ENCODE measurements at places on chromosomes 2 and 18.

GRCh38 chr2:110865188-110865587, 132.8 kb downstream of the ACOXL start:
- DNase-seq: no peak

DNA sequence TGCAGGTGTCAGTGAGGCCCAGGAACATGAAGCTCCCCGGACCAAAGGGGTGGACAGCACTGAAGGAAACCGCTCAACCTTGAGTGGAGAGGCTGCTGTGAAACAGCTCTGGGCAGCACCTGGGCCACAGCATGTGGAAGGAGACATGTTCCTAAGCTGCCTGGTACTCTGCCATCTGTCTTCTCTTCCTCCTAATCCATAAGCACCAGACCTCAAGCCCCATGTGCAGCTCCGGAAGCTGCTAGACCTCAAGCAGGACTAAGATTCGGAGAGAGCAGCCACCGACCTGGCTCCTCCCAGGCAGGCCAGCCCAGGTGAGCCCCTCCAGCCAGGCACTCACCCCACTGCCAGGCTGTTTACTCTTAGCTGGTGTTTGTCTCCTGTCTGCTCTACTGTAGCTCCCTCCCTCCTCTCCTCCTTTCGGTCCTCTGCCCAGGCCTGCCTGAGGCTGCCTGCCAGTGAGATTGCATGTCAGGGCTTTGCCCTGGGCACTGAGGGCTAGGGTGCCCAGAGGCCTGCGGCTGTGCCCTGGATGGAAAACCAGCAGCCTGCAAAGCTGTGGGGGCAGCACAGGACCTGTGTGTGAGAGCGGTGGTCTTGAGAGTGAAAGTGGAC, 53.7 kb downstream of the BCL11A start:
- DNase-seq: peak; percentile 41

DNA sequence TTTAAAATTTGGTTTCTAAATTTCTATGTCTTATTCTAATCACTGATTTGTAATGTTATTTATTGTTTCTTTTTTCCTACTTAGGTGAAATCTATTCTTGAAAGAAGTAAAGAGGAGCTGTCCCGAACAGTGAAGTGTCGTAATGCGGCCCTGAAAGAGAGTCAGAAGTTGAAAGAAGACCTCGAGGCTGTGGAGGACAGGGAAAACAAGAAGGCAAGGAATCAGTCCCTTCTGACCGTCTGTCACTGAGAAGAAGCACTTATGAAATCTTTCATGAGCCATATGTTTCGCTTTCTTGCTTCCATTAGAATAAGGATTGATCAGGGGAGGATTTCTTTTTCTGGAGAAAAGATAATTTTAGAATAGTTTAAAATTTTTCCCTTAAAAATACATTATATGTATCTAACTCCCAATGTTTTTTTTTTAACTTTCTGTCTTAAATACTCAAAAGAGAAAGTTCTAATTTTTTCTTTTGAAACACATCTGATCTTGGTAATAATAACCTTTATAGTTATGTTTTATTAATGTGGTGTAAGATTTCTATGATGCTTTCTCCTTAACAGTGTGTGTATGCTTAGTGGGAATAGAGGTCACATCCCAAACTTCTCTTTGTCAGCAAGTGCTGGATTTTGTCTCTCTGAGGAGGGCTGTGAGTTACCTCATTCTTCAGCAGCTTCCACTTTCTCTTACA, 79.0 kb downstream of the CCDC150 start:
- DNase-seq: no peak

GRCh38 chr2:71129114-71129901, 721 bp downstream of the MCEE start:
- DNase-seq: peak; percentile 3

GRCh38 chr2:102046135-102046986, 54.6 kb downstream of the IL1R2 start:
- DNase-seq: no peak

GRCh38 chr2:206488623-206489022, 45.3 kb downstream of the ADAM23 start:
- no peak for DNase-seq

DNA sequence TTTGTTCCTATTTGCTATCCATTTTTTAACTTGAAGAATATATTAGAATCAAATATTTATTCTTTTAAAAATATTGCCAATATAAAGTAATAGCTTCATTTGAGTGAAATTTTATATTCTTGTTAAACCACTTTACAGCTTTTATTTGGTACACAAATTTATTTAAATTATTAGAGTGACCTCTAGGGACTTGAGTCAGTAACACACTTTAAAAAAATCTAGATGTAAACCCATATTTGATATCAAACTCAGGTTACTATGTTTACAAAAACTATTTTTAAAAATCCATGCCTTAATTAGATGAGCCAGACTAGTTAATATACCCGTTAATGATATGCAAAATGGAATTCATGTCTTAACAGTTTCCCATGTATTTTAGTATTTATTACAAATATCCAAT, 134.6 kb downstream of the MAP4K4 start:
- no peak for DNase-seq

DNA sequence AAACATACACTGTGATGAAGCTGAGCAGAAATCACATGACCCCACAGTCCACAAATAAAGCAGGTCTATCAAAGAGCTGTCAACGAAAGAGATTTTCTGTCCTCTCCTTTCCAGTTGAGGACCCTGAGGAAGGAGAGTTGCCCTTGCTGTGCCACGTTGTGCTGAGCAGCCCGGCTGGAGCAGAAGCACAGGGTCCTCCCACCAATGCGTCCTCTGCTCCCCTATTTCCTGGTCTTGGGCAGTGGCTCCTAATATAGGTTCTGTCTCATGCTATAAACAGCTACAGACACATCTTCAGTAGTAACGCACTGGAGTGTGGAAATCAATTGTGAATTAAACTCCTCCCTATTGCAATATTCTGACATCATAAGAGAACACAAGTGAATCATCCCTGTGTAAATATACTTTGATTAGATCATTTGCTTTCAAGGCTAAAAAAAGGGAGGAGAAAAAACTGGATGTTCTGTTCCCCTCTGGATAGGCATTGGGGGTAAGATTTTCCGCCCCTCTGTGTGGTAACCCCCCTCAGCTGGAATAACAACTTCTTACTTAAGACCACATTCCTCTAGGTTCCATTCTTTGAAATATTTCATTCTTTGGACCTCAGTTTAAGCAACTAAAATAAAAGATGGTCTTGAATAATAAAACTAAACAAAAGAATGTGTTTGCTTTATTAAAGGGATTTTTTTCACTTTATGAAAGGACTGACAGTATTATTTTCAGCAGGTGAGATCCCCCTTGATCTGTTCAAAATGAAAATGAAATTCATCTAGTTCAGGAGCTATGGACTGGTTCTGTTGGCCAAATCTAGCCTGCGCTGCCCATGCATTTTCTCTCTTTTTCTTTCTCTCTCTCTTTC, 8.3 kb upstream of the RHOB start:
- DNase-seq: peak; percentile 83

DNA sequence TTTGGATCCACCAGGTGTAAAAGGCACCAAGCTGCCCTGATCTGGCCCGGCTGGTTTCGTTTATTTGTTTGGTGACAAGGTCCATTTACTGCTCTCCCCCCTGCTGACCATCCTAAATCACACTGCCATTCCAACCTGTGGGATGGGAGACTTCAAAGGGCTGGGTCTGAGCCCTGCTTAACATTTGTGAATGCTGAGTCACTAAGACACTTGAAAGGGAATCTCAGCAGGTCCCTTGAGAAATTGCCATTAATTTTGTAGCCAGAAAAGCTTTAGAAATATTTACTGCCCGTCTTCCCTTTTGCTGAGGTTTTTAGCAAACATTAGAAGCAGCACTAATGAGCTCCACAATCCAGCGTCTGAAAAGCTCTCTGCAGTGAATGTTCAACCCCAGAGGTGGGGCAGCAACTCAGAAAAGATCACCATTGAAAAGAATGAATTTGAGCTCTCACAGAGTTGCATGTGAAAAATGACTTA, 133.8 kb downstream of the ARL4C start:
- no peak for DNase-seq

DNA sequence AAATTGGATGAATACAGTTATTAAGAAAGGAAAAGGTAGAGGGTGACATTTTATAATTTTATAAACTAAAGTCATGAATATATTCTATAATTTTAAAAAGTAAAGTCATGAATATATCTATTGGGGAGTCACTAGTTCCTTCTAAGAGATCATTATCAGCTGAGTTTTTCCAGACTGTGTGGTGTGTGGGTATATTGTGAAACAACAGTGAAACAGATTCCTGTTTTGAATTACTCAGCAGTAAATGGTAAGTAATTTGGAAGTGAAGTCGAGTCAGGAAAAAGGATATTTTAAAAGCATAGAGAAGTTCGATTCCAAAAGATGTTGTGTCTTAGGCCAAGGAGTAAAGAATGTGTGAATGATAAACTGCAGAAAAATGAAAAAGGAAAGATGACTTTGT, 1018.2 kb upstream of the NXPH2 start:
- no peak for DNase-seq

DNA sequence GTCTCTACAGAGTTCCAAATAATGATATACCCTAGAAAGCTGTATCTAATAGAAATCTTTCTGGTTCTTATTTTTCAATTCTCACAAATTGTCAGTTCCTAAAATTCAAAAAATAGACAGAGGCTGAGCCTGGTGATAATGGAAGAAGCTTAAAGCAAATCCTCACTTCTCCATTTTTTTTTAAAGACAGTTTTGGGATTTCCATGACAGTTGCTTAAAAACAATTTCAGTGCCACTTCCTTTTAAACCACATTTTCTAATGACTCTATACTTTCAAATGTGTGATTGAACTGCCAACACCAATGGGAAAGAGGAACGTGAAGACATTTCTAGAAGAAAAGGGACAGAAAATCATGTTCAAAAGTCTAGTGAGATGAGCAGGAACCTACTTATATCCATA, 4.0 kb downstream of the GKN2 start:
- no peak for DNase-seq

- DNase-seq: no peak
Measured at GRCh38 chr2:220783671-220784070, 788.4 kb downstream of the EPHA4 start.

DNA sequence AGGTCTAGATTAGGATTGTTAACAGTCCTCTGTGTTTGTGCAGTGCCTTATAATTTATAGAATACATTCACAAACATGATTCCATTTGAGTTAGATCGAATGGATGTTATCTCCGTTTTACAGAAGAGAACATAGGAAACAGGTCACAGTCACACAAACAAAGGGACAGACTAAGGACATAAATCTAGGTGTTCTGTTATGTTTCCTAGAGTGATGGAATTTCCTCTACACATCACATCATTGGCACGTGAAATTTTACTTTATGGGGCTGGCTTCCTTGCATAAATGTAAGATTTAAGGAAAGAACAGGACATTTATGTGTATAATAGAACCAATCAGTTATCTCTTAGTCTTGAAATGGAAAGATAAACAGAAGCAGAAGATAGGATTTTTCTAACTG, 6.4 kb downstream of the TRIM54 start:
- DNase-seq: no peak

- DNase-seq: no peak
Measured at GRCh38 chr2:161119483-161119882, 40.7 kb upstream of the TANK start.

DNA sequence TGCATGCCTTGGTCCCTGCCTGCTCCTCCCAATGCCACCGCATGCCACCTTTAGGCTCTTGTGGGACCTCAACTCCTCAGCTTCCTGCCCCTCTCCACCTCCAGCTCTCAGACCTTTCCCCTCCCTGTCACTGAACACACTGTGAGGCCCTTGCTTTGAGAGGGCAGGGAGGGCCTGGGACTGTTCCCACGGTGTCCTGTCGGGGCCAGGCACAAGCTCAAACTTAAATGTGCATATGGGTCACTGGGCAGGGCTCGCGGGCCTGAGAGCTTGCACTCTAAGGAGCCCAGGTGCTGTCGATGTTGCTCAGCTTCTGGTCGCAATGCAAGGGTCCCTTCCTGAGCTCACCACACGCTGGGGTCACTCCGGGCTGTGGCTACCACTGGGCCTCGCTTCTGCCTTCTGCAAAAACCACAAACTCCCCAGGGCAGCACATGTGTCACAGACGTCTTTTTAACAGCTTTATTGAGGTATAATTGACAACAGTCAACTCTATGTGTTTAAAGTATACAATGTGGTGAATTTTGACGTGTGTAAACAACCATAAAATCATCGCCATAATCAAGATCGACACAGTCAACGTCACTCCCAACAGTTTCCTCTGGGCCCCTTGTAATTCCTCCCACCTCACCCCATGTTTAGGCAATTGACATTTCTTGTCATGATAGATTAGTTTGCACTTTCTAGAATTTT, 11.9 kb upstream of the B3GNT7 start:
- DNase-seq: no peak

- peak; percentile 3 for DNase-seq
Measured at GRCh38 chr2:161166538-161167409, 6.5 kb downstream of the TANK start.

DNA sequence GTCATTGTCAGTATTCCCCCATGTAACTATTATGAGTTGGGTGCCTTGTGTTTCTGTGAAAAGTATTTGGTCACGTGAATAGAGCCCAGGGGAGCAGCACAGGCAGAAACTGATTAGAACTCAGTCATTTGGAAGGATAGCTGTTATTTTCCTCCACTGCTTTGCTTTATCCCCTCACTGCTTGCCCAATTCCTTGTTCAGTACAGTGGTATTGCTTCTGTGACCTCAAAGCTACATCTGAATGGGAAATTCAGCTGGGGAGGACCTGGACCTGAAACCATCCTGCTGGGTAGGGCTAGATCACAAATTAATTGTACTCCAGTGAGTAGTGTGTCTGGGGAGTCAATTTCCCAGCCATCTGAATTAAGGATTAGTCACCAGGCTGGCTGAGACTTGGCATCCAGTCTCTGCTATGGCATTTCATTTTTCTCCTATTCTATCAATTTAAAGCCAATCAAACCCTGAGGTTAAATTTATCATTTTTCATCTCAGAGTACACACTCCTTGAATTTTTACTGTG, 1231.6 kb upstream of the GYPC start:
- DNase-seq: no peak

- DNase-seq: no peak
Measured at GRCh38 chr18:7072593-7072992, 45.0 kb downstream of the LAMA1 start.

GRCh38 chr18:69981948-69982347, 34.3 kb upstream of the CD226 start:
- no peak for DNase-seq

- no peak for DNase-seq
Measured at GRCh38 chr2:27058210-27058609, 6.7 kb downstream of the AGBL5 start.

All from RWPE1 (cell line).